Central memory CD8-positive, alpha-beta T cell (primary cell): ENCODE measurements at places on chromosomes 6 and 20.

- DNase-seq = no peak
These were observed 45.1 kb downstream of the PTPRA start for GRCh38 chr20:2918096-2919049.

GRCh38 chr20:33234050-33234449 lies 1.7 kb upstream of the BPIFA1 start:
- DNase-seq = no peak

GRCh38 chr6:69422020-69422419 lies 374.8 kb downstream of the LMBRD1 start:
- DNase-seq = no peak

DNA sequence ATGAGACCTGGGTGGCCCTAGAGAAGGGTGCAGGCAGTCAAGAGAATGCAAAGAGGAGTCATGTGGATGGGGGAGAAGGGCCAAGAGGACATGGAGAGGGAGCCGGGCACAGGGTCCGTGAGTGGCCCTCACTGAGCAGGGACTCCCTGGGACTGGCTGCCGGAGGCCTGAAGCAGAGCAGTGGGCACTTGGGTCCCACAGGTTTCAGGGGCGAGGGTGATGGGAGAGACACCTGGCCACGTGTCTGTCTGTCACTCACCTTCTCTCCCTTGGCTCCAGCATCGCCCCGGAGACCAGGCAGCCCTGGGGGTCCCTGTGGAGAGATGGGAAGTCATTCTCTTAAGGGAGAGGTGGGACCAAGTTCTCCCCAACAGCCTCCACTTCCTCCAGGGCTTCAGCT lies 25.5 kb downstream of the COL11A2 start:
- no peak for DNase-seq

- DNase-seq = no peak
These were observed 27.0 kb downstream of the LAMA4 start for GRCh38 chr6:112227411-112227810.
